Activated T-helper 1 cell treated with Interleukin-2 at 50 U/mL for 16 hours (primary cell): ENCODE measurements at places on chromosomes 3 and 15.

- DNase-seq, result no peak
Observed at GRCh38 chr3:189967254-189967865, 153.3 kb downstream of the P3H2 start.

GRCh38 chr15:76976572-76977270 is 18.2 kb upstream of the PSTPIP1 start:
- no peak for DNase-seq

- DNase-seq, result no peak
Observed at GRCh38 chr15:35567392-35567791, 21.4 kb upstream of the DPH6 start.

DNA sequence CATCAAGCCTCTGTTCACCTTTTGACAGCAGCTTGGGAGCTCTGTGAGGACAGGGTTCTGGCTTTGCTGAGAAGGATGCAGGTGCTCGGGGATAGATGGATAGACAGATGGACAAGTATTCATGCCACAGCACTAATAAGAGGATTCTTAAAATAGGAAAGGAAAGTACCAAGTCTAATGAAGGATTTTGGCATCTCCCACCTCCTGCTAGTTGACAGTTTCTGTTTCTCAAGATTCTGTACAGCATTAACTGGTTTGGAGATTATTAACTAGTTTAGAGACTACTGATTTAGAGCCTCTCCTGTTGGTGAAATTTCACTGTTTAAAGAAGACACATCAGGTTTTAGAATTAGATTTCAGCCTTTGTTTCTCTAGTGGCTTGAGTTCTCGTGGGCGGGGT is 152.3 kb downstream of the CACNA1D start:
- DNase-seq, result no peak

- DNase-seq, result no peak
Observed at GRCh38 chr3:134407239-134407625, 33.0 kb upstream of the AMOTL2 start.

DNA sequence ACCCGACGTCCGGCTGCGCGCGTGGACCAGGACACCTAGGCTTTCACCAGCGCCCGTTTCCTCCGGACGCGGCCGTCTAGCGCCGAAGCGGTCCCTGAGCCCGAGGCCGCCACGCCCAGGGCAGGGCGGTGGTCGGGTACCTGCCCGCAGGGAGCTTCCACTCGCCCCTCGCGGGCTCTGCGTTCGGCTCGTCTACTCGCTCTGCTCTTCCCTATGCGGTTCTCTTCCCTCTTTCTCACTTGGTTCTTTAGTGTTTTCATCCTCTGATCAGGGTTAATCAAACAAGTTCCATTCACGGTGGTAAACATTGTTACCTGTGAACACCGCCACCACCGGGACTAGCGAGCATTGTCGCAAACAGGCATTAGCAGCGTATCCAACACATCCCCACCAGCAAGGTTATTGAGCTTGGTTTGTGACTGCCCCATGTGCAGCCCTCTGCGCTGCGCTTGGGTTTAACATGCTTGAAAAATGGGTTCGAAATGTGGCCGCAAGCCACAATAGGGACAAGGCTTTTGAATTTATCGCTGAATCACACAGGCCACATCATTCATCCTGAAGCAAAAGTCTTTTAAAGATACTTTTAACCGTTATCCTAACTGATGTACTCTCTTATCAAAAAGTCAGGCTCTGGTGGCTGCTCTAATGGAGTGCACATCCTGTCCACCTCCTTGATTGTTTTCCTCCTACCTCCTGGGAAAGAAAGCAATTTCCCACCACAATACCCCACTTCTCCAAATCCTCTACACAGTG is 843 bp upstream of the CD47 start:
- peak; percentile 20 for DNase-seq

DNA sequence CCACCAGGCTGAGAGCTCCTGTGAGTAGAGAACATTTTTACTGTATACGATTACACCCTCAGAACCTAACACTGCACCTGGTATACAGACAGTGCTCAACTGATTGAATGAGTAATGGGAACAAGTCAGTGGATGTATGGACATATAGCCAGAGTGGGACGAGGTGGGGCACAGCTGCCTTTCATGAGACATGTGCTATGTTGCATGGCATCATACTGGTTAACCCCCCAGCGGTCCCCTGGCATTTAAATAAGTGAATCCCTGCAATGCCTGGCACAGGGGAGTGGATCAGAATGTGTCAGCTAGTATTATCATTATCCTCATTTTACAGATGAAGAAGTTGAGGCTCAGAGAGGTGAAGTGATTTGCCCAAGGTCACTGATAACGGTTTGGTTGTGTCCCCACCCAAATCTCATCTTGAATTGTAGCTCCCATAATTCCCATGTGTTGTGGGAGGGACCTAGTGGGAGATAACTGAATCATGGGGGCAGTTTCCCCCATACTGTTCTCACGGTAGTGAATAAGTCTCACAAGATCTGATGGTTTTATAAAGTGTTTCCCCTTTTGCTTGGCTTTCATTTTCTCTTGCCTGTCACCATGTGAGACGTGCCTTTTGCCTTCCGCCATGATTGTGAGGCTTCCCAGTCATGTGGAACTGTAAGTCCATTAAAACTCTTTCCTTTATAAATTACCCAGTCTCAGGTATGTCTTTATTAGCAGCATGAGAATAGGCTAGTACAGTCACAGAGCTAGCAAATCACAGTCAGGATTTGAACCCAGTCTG is 56.0 kb upstream of the ATP2B2 start:
- DNase-seq, result no peak

DNA sequence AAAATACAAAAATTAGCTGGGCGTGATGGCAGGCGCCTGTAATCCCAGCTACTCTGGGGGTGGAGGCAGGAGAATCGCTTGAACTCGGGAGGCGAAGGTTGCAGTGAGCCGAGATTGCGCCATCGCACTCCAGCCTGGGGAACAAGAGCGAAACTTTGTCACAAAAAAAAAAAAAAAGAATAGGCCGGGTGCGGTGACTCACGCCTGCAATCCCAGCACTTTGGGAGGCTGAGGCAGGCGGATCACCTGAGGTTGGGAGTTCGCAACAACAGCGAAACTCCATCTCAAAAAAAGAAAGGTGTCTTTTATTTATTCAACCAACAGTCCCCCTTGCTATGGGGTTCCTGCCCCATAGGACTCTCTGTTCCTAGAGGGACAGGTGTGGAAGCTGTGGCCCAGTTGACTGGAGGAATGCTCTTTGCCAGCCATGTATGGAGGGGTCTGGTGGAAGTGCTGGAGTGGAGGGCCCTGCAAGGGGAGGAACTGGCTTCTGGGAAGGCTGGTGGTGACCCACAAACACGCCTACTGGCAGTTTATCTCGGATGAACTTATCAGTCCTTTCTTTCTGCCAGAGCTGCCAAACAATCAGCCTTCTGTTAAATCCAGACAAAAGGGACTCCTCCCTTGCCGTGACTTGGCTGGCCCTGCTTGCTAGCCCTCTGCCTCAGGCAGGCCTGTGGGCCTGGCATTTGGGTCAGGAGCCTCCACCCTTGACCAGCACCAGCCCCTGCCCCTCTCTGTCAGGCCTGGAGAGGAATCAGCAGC is 4.6 kb upstream of the DAG1 start:
- DNase-seq, result no peak
